Activated CD4-positive, alpha-beta T cell treated with anti-CD3 and anti-CD28 coated beads, Interleukin-2, amount 50 U/mL, for 24 hours (primary cell): ENCODE measurements at places on chromosomes 5 and 9.

DNA sequence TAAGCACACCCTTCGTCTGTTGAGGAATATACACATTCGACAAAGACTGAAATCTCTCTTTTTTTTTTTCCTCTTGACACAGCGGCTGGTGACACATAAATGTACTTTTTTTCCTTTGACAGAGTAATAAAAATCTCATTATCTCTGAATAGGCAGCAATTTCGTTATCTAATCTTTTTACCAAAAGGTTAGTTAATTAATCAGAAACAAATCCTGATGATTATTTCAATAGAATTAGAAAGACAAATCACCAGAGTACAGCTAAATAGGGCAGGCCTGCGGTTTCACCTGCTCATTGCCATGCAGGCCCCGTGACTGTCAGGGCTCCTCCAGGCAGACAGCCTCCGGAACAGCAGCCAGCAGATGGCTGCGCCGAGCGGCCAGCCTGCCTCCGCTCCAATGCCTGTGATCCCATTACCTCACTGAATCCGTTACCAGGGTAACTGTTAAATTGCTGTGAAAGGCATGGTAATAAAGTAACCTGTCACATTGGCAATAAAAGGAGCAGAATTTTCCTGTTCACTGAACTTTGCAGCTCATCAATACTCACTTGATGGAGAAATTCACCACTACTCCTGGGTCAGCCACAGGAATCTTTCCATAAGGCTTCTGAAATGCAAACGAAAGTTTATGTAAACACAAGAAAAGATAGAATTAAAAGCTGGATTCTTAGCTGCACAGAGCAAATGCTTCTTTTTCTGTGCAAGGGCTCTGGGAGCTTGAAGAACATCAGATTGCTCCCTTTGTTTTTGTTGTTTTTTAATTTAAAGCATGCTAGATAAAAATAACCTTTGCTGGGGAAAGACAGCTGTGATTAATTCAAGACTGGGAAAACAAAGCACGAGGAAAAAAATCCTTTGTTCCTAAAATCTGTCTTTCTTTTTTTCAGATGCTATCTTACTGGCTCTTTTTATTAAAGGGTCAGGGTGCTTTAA, 666.4 kb upstream of the ZNF608 start:
- DNase-seq: no peak

- no peak for DNase-seq
These were observed 8.0 kb downstream of the RGS3 start for GRCh38 chr9:113471566-113471965.

DNA sequence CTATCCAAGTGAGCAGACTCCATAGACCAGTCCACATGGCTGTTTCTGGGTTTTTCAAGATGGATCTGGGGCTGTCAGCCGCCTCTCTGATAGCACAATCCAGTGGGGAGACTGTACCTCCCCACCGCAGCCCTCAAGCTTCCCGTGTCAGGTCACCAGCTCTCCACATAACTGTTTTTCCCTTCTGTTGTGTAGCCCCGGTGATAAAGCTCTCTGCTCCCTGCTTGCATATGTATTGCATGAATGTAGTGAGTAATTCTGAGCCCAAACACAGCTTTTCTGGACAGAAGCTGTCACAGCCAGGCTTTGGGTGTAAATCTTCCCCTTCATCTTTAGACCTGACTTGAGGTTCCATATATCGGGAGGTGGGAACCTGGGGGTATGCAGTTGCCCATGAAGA, 23.1 kb upstream of the CFAP157 start:
- no peak for DNase-seq

DNA sequence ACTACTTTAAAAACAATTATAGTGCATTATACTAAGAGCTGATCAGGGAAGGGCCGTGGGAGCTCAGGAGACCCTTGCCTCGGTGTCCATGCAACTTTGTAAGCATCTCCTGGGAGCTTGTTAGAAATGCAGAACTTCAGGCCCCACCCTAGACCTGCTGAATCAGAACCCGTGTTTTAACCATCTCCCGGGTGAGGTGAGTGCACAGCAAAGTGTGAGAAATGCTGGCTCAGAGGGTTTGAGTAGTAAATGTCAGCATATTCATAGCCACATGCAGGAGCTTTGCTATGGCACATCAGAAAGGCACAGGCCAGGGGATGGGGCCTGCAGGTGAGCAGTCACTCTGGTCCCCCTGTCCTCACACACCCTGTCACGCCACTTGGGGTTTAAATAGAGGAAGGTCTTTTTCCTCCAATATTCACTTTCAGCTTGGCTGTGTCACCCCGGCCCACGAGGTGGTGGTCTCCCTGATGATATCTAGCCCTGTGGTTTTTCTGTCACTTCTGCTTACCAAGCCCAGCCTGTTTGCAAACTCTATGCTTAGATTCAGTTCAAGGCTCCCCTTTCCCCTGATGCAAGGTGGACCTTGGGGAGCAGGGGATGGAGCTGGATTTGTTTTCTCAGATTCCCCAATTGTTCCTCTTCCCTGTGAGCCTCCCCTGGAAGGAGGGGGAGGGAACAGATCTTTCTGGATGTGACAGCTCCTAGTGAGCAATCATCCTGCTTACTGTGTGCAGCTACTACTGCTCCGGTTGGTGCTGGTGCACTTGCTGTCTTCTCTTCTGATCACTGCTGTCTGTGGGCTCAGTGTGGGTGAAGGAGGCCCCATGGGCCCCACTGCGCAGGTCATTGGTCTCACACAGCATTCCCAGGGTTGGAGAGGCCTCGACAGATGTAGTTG, 51.8 kb upstream of the TGFBR1 start:
- no peak for DNase-seq

DNA sequence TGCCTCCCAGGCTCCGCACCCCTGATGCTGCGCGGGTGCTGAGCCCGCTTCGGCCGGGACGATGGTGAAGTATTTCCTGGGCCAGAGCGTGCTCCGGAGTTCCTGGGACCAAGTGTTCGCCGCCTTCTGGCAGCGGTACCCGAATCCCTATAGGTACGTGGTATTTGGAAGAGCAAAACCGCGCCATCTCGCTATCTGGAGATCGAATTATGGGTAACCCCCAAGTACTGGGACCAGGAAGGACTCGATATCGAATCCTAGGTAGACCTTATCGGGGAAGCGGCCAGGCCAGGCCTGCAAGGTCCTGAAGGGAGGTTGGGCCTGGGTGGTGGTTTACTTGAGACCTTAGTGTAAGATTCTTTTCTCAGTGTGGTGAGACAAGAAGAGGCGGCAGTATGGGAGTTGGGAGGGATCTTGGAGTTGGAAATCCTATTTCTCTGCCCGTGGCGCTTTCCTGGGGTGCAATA, 359 bp downstream of the PRELID1 start:
- no peak for DNase-seq

- no peak for DNase-seq
These were observed 37.0 kb downstream of the B4GALT1 start for GRCh38 chr9:33129886-33130881.

GRCh38 chr9:138061631-138062030, 184.0 kb downstream of the CACNA1B start:
- DNase-seq: no peak

GRCh38 chr5:166845044-166845443, 1446.4 kb upstream of the WWC1 start:
- DNase-seq: no peak

DNA sequence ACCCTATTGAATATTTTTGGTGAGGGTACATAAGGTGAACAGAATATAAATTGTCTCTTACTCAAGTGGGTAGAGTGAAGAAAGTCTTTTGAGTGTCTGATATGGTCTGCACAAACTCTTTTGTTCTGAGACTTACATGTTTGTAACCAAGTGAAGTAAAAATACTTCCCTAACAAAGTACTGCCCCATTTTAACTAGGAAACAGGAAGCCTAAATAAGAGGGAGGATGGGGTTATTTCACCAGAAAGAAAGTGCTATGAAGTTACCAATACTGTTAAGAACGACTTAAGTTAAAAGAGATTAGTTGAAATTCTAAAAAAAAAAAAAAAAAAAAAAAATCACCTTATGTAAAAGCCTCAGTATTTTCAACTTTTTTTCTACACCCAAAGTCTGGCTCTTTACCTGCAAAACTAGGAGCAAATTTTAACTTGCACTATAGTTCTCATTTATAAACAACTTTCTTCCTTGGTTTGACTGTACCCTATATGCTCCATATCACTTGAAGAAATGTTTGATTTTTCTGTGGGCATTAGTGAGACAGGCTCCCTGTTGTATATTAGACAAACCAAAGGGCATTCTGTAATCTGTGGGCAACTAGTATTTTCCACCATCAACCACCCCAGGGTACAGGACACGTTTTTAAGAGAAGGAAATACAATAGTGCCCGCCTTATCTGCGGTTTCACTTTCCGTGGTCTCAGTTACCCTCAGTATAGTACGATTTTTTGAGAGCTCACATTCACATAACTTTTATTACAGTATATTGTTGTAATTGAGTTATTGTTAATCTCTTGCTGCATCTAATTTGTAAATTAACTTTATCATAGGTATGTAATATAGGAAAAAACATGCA, 127.7 kb downstream of the NR3C1 start:
- DNase-seq: no peak

DNA sequence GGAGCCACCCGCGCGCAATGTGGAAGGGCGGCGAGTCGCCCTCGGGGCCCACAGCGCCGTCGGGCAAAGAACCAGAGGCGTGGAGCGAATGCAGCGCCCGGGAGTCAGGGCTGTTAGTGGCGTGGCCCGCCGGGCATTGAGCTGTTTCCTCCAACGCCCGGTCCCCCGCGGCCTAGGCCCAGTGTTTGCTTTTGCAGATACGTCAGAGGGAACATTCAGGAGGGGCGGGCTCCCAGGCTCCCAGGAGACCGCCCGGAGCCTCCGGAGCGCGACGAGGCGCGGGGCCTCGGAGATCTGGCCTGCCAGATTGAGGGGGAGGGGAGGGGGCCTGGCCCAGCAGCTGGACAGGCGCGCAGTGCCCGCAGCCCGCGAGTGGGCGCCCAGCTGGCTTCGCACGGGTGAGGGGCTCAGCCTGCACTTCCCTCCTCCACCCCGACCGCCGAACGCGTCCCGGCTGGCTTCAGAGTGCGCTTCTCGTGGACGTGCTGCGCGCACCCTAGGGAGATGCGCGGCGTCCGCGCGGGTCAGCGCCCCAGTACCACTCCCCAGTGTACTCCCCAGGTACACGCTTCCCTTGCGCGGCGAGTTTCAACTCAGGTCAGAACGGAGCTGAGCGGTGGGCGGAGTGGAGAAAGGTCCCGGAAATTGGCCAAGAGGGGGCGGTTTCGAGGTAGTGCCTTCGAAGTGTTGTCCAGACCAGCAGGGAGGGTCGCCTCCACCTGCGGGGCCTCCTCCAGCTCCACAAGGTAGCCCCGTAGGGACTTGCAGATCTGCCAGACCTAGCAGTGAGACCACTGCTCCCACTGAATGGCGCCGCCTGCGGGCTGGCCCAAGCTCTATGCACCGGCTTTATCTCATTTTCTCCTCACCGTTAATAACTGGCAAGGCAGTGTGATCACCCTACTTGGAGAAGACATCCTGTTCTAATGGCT, 130.4 kb downstream of the TMEM174 start:
- no peak for DNase-seq

- DNase-seq: no peak
These were observed 87.3 kb upstream of the PPP1R2B start for GRCh38 chr5:156762771-156763170.

GRCh38 chr5:85049020-85049419, 664.3 kb upstream of the EDIL3 start:
- no peak for DNase-seq

DNA sequence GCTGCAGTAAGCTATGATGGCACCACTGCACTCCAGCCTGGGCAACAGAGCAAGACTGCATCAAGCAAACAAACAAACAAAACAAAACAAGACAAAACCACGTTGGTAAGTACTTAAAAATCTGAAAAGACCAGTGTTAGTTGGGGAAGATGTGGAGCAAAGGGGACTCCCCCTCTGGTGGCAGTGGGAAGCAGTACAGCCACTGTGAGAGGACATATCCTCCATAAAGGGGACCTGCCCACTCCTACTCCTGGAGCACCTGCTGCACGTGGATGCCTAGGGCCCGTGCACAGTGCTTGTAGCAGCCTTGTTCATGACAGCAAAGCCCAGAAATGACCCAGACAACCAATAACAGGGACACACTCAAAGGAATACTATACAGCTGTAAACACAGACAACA, 17.0 kb upstream of the IPPK start:
- no peak for DNase-seq

DNA sequence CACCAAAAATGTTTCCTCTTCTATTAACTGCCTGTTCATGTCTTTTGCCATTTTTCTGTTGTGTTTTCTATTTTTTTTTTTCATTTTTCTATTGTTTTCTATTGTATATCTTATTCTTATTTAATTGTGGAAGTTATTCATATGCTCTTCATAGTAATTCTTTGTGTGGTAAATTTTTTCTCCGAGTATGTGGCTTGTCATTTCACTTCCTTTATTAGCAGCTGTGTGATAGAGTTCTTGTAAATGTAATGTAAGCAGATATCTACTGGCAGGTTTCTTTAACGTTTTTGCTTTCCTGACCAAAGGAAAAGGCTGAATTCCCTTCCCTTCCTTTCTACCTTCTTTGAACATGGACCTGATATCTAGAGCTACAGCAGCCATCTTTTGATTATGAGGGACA, 5.8 kb upstream of the PLPP1 start:
- no peak for DNase-seq

- peak; percentile 39 for DNase-seq
These were observed 29.9 kb upstream of the OBP2B start for GRCh38 chr9:133238851-133239532.

- DNase-seq: no peak
These were observed 44.7 kb downstream of the ERAP1 start for GRCh38 chr5:96763026-96763425.

DNA sequence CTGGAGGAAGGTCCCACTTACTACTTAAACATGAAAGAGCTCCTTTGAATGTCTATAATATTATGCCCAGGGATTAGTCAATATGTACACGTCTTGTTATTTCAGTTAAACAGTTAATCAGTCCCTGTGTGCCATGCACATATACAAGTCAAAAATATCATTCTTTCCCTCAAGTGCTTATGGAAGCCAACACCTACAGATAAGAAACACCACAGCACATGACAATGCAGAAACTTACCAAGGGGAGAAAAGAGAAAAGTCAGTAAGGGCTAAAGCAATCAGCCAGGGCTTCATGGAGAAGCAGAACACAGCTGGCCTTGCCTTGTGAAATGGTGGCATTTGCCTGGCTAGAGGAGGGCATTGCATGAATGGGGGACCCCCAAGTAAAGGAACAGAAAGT, 88.3 kb downstream of the SNCAIP start:
- DNase-seq: no peak

- no peak for DNase-seq
These were observed 252.8 kb downstream of the FBXL7 start for GRCh38 chr5:15752663-15753285.

DNA sequence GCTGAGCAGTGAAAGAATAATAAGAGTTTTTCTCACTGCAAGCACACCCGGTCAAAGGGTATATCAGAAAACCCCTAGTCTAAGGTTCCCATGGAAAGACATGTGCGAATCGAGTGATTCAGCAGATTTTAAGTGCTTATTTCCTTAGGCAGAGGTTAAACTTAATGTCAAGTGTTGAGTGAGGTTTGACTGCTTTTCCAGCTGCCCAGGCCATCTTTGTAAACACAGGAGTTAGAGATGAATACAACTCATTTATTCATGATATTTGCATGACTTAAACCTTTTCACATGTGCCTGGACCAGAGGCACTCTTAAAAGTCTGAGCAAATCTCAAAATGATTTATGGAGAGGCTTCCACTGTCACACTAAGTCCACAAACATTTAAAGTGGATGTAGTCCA, 137.8 kb upstream of the RGMB start:
- no peak for DNase-seq

- no peak for DNase-seq
These were observed 33.3 kb downstream of the TLE1 start for GRCh38 chr9:81656004-81656403.
